AG04449 (cell line): ENCODE measurements at places on chromosomes 1 and 21.

DNA sequence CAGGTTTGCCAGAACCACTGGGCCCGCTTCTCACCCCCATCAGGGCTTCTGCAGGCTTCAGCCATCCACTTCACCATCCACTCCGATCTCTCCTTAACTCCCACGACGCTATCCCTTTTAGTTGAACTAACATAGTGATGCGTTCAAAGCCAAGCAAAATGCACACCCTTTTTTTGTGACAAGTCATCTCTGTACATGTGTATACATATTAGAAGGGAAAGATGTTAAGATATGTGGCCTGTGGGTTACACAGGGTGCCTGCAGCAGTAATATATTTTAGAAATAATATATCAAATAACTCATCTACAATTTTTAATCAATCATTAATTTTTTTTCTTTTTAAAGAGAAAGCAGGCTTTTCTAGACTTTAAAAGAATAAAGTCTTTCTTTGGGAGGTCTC is 114.6 kb downstream of the NBPF12 start:
- no peak for DNase-seq

DNA sequence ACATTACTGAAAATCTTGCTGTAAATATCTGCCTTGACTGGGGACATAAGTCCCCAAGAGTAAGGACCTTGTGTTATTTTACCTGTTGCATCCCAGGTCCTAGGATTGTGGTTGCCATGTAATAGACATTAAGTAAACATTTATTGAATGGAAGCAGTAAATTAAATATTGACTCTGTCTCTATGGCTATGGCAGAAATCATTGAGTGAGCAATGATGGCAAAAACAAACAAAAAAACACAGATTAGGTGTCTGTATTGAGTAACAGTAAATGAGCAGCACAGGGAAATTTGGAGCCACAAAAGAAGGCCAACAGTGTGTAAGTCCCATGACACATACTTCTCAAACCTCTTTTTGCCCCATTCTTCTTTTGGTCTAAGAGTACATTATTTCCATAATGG is 240.4 kb downstream of the NFIA start:
- no peak for DNase-seq

GRCh38 chr1:10507111-10507879 is 32.5 kb downstream of the PEX14 start:
- peak; percentile 42 for DNase-seq

DNA sequence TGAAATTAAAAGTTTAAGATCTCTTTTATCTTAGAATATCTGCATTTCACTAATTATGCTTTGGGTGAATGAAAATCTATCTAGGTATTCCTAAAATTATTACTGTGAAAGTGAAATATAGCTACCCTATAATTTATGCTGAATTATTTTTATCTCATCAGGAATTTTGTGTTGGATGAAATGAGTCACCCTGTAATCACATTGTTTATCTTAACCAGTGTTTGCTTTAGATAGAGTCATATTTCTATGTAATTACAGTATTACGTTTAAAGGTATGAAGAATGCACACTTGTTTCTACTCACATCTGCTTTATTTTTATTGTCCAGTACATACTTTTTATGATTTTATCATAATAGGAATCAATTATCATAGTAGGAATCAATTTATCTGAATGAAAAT is 249.2 kb downstream of the NCAM2 start:
- no peak for DNase-seq

DNA sequence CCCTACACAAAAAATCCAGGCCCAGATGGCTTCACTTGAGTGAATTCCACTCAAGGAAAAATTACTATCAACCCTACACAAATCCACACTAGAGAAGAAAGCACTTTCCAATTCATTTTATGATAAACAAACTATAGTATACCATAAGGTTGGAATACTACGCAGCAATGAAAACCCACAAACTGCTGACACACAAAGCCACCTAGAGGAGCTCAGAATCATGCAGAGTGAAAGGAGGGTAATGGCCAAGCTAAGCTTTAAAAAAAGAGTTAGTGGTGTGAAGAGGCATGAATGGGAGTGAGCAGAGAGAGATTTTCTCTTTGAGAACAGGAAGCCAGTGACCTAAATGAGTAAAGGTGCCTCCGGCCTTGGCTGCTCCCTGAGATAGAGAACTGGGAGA is 93.7 kb downstream of the DHRS3 start:
- no peak for DNase-seq

DNA sequence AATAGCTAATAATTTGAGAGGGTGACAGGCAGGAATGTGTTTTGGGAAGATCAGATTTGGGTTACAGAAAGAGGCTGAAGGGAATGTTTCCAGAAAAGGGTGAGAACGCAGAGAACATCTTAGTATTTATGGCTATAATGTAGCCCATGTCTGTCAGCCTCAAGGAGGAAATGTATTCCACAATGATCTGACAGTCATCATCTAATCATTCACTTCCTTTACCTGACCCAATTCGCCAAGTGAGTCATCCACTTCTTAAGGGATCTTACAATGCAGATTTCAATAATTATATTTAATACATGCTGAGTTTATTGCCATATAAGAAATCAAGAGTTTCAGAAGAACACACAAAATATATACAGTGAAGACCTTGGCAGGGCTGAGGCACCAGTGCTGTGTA is 10.8 kb downstream of the TRIM45 start:
- no peak for DNase-seq

DNA sequence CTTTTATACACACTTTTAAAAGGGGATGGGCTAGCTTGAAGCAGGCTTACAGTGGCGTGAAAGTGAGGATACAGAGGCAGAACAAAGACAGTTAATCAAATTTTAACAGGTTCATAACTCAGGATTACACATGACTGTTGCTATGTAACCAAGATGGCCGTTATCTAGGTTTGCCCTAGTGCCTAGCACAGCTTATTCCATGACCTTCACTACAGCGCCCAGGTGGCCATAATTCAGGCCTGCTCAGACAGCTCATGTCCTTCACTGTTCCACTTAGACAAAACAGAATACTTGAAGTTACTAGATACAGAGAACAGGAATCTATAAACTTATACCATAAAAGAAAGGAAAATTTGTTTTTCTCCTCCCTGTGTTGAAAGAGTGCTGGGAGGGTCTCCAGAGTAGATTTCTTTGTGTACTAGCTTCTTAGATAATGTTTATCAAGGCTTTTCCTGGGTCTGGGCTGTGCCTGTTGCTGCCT is 6.2 kb upstream of the SPRR2F start:
- no peak for DNase-seq

DNA sequence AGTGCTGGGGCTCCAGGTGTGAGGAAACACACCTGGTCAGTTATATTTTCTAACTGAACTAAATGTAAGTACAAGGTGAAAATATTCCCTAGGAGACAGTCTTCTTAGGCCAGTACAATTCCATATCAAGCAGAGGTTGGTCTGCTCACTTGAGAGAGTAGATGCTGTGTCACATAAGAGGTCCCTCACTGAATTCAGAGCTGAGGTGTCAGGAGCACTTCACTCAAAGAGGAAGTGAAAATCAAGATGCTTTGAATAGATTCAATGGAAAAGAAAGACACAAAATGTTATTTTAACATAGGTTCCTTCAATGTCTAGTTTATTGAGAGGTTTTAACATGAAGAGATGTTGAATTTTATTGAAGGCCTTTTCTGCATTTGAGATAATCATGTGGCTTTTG is 4.3 kb upstream of the FCRL3 start:
- DNase-seq = no peak

DNA sequence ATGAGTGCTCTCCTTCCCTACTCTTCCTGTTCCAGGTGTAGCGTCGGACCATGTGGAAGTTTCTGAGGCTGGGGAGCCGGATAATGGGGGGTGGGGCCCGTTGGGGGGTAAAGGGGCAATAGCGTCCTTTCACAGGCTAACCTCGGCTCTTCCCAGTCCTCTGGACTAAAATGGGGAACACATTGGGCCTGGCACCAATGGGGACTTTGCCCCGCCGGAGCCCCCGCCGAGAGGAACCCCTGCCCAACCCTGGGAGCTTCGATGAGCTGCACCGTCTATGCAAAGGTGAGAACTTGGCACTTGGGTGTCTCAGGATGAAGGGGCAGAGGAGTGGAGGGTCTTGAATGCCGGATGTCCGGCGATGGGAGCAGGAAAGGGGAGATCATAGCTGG is 456 bp downstream of the TOMM40L start:
- DNase-seq = no peak

DNA sequence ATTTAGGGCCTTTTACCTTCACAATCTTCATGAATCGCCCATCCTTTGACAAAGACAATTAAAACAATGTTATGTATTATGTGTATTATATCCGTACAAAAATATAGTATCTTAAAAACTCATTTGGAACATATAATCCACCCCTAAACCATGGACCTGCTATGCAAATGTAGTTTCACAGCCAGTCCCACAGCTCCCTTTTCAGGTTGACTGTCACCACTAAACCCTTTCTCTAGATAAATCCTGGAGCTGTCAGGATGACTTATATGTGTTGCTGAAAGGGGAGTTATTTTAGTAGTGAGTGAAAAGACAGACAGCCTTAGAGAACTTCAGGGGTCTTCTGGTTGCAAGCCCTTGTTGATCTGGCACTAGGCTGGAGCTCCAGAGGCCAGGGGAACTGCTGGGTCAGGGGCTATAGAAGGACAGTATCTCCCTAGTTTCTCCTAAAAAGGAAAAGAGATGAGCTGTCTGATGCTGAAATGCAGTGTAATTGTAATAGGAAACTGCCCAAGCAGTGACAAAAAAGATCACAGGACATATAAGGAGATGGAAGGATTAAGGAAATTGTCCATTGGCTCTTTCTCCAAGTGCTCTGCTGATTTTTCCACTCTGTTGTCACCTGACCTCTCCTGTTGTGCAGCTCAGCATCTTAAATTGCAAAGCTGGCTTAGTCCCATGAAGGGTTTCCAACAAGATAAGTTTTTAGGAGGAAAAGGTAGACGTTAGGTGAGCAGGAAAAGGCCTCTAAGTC is 127.7 kb downstream of the S1PR1 start:
- DNase-seq = no peak

DNA sequence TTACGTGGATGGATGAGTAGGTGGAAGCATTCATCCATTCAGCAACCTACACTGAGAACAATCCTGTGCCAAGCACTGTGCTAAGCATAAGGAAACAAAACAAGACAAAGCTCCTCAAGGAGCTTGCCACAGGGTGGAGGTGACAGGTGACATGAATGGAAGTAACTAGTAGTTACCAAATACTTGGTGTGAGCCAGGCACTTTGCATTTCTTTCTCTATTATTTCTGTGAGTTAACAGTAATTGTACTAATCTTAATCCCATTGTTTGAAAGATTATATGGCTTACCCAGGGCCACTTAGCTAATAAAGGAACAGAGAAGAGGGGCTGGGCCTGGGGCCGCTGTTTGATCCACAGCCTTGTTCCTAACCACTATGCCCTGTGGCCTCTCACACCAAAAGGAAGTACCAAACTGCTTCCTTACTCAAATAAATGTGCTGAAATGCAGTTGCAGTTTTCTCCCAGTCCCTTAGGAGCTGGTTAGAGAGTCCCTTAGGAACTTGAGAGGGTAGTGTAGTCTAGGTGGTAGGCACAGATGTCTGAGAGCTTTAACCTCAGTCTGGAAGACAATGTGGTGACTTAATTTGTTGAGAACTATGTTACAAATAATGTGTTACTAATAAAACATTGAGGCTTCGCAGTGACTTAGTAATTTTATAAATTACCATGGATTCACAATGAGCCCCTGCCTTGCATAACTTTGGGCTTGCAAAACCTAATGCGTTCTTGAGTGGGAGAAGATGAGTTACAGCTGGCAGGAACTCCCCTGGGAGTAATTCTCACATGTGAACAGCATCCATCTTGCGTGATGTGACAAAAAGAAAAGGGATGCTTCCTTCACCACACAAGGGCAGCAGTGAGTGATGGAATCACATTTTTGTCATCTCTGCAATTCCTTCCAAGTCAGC is 69.8 kb downstream of the MPZL1 start:
- peak; percentile 99 for DNase-seq

DNA sequence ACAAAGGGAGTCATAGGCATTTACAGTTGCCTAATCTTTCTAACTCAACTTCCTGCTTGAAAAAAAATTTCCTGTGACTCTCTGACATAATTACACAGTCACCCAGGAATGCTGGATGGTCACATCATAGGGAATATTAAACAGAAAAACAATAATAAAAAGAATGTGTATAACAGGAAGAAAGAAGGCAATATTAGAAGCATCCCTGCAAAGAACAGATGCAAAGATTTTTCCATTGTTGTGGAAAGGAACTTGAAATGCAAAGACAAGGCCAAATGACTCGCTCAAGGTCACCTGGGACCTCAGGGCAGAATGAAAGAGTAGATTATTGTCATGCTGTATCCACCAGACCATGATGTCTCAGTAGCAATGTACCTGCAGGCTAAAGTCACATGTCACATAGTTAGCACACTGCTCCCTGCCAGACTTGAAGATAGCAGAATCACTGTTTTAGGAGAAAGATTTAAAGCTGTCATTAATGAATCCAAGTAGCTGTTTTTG is 184.3 kb downstream of the CYYR1 start:
- no peak for DNase-seq

DNA sequence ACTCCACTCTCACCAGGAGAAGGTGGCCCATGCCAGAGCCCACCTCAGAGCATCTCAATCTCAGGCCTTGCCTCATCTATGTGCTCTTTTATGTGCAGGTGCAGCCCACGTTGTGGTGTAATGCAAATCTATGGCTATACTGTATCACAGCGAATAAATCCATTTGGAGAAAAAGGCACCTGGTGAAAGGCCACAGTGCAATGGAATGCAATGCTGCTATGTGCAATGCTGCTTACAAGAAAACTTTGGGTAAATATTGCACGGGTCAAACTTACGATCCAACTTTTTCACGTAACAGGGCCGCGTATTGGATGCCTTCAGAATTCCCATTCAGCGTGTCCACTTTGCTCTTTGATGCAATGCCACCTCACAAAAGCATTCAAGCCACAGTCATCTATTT is 13.5 kb downstream of the ZBTB18 start:
- no peak for DNase-seq

DNA sequence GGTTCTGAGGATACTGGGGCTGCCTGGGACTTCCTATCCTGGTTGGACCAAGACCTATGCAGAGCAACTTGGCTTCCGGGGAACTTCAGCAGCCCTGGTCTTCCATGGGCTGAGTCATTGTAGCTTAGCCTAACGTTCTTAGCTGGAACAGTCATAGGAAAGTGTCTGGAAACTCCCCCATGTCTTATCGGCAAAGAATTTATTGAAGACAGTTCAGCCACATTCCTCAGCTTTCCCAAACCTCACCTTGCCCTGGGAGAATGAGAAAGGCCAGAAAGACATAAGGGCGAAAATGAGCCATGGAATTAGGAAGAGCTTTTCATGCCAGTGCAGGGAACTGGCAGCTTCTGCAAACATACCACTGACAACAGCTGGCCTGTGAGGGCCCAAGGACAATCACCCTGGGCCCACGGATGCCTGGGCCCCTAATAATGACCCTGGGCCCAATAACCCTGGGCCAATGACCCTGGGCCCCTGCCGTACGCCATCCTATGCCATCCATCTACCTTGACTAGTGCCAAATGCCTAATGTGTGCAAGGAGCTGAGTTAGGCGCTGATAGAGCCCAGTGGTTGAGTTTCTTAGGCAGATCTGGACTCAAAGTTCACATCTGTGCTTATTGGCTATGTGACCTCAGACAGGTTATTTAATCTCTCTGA is 114.4 kb upstream of the GADD45A start:
- peak; percentile 86 for DNase-seq
